ENCODE measurements at places on chromosomes 13 and 19. TPM values are rescaled to one million over a fixed set of nuclear protein-coding genes. Genes with fewer than 3 reads are reported as not detected.
A peak's percentile ranks its signal among the peaks of the same experiment; 100 is the strongest.

Gene PDX1
- total RNA-seq = not detected

Gene SLC8A2
- 0.38 TPM for total RNA-seq

Gene ZNF667
- total RNA-seq = 4.5 TPM

Gene KLK13
- total RNA-seq = 6.6 TPM

Gene KIR2DL4
- 0.85 TPM for total RNA-seq

Gene CNFN
- total RNA-seq = 353 TPM

DNA sequence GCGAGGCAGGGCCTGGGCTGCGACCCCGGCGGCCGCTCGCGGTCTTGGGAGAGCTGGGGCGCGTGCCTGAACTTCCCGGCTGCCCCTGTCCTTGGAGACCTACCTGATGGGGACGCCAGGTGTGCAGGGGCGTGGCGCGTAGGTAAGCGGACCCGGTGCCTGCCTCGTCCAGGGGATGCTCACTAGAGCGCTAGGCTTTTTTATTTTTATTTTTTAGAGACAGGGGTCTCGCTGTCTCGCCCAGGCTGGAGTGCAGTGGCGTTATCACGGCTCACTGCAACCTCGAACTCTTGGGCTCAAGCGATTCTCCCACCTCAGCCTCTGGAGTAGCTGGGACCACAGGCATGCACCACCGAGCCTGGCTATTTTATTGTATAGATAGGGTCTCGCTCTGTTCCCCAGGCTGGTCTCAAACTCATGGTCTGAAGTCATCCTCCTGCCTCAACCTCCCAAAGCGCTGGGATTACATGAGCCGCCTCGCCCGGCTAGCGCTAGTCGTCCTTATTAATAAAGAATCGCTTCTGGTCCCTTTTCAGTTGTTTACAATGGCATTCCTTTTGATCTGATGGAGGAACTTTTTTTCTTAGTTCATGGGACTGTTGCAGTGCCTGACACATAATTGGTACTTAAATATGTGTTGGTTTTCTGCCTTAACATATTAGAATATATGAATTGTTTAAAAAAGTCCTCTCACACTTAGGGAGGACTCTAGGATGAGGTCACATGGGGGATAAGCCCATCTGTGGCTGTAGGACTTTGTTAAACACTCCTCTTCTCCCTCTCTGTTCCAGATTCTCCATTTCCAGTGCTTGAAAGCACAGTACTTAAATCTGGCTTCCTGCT, 812 bp downstream of the DPY19L3 start:
- peak; percentile 78 for DNase-seq

DNA sequence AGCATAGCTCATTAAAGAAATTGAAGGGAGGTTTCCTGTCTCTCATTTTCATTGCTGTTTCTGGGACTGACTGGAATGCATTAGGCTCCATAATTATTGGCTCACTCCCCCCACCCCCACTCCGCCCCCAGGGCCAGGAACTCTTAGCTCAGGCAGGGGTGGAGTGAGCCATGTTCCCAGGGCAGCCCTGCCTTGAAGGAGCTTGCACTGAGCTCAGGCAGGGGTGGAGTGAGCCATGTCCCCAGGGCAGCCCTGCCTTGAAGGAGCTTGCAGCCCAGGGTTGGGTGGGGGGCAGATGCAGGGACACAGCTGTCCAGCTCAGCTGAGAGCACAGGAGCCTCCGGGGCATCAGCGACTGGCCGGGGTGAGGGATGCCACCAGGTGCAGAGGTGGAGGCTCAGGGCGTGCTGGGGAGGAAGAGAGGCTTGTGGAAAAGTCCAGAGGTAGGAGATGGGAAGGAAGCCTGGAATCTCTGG, 39.1 kb upstream of the TFDP1 start:
- no peak for DNase-seq

GRCh38 chr13:20993661-20994440, 67.5 kb downstream of the LATS2 start:
- peak; percentile 40 for DNase-seq

- DNase-seq = no peak
These were observed 1.0 kb downstream of the NCCRP1 start for GRCh38 chr19:39197808-39198207.

DNA sequence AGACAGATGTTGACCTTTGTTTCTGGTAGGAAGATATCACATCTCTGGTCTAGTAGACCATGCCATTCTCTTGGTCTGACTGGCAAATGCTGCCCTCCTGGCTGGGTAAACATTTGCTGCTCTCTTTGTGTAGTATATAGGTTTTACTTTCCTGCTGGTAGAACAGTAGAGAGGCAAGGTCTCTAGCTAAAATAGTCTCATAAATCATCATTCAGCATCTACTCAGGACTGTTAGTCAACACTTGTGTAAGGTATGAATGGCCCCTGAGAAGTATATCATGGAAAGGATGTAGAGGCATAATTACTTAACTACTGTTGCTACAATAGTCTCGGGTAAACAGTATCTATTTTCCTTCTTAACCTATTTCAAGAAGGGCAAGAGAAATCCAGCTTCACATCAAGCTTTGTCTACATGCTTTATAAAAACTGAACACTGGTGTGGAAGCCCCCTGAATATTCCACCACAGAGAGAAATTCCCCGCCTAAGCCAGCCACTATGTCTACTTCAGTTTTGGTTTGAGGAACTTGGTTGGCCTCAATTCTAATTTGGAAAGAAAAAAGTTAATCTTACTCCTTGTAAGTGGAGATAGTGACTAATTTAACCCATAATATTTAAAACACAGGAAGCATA, 18.4 kb upstream of the MYCBP2 start:
- DNase-seq = no peak

- no peak for DNase-seq
These were observed 35.8 kb upstream of the SPART start for GRCh38 chr13:36382030-36382429.

DNA sequence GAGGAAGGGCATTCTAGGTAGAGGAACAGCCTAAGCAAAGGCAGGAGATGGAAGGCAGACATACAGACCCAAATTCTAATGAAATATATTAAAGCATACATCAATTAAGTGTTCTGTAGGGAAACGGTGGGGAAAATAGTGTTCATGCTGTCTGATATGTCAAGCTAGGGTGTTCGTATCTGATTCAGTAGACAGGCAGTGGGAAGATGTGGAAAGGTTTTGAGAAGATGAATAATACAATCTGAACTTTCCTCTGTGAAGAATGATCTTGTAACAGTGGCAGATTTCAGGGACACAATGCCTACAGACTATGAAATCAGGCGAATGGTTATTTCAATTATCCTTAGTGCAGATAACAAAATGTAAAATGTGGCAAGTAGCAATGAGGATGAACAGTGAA, 594.2 kb downstream of the KCTD12 start:
- no peak for DNase-seq

GRCh38 chr13:86757236-86757978, 913.8 kb upstream of the SLITRK5 start:
- DNase-seq = no peak

DNA sequence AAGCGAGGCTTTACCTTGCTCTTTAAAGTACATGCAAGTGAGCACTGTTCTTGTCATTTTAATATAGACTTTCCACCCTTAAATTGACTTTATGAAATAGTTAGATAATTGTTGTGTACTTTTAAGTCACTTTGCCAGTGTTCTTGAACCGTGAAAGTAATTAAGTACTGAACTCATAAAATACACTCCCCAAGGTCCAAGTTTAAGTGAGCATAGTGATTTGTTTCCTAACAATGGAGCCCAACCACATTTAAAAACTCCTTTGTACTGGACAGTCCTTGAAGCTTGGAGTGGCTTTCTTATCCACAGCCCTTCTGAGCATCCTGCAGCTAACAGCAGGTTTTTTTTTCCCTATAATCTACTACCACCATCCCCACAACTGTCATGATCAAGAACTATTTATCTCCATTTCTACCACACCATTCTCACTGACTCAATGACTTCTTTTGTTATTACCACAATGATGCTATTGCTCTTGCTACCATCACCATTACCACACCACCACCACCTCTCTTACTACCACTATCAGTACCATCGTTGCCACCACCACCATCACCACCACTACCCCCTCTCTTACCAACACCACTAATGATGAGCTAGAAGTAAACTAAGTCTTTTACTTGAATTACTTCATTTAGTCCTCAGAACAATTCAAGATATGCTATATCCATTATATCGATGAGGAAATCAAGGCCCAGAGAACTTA, 452.6 kb downstream of the DIAPH3 start:
- DNase-seq = no peak

- DNase-seq = no peak
These were observed at the start of gene DPF1 for GRCh38 chr19:38224014-38224862. Gene DPF1 (minus strand): TSS chr19:38224222. CDS start chr19:38224142, 80 bp downstream.

GRCh38 chr19:52942386-52943133, 19.3 kb upstream of the ZNF888 start:
- DNase-seq = peak; percentile 97

DNA sequence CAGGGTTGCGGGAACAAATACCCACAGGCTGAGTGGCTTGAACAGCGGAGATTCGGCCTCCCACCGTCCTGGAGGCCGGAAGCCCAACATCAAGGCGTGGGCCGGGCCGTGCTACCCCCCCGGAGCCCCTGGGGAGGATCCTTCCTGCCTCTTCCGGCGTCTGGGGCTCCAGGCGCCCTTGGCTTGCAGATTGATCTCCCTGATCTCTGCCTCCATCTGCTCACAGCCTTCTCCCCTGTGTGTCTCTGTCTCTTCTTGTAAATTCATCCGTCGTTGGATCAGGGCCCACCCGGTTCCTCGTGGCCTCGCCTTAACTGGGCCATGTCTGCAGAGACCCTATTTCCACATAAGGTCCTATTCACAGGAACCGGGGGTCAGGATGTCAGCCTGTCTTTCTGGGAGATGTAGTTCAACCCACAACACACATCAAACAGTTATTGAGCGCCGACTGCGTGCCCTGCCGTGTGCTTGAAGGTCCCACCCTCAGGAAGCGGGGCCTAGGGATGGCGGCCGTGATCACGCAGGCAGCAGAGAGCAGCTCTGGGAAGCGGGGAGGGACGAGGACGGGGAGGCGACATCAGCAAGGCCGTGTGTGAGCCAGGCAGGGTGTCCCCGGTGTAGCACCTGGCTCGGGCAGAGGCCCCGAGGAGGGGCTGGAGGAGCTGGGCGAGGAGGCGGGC, 21.3 kb downstream of the HCN2 start:
- no peak for DNase-seq

DNA sequence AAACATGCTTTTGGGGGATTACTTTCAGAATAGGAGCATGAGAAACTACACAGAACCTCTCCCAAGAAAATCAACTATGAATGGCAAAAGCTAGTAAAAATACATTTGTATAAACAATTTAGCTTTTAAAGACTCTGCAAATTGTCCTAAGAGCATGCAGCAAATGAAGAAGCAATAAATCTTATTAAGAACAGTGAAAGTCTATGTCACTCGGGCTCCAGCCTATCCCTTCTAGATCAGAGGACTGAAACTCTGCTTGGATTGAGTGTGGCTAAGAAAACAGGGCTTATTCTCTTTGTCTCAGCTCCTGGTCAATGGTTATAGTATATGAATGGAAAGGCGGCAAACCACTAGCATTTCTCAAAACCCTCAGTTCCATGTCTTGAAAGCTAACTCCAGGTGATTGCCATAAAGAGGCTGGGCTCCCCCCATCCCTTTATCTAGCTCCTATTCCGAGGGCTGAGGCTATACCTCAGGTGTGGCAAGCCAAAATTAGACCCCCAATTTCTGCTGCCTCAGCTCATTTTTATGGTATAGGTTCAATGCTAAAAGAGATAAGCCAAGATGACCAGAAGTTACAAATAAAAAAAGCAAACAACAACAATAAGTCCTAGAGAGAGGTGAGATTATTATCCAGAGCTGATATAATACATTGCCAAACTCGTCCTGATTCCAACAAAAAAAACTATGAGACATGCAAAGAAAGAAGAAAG, 953.2 kb downstream of the SLITRK6 start:
- DNase-seq = no peak
